ENCODE measurements at places on chromosomes 3 and 15. TPM values are rescaled to one million over a fixed set of nuclear protein-coding genes. Genes with fewer than 3 reads are reported as not detected.

DNA sequence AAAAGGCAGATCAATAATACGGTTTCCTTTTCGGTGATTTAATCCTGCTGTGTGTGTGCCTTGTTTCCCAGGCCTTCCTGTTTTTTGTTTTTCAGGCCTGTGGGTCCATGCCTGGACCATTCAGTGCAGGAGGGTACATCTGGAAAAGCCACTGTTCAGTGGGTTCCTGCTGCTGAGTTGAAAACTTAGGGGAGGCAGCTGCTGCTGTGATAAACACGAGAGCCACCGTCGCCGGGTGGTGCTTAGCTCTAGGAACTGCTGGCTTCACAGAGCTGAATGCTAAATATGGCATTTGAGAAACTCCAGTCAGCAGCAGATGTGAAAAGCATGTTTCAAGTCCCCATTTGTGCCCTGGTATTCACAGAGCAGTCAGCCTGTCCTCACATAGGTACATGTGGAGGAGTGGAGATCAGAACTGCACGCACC lies 44.0 kb downstream of the SYNM start:
- H3K36me3 ChIP-seq, result no peaks in the 10 kb centered on the region
- H3K4me3 ChIP-seq, result no peak overlapping the region
- peak overlapping the region; percentile 39 for H3K27ac ChIP-seq
- H3K4me1 ChIP-seq, result peaks cover 1% of the 10 kb centered on the region
- DNase-seq, result no peak
- H3K27me3 ChIP-seq, result no peaks in the 10 kb centered on the region

- no peaks in the 10 kb centered on the region for H3K36me3 ChIP-seq
- no peaks in the 10 kb centered on the region for H3K4me1 ChIP-seq
- no peaks in the 10 kb centered on the region for H3K27me3 ChIP-seq
- H3K27ac ChIP-seq, result no peak overlapping the region
- DNase-seq, result no peak
These were observed 219.6 kb downstream of the THSD4 start for GRCh38 chr15:71334873-71335272.

Gene CTXN2
- not detected for total RNA-seq

- no peak overlapping the region for H3K4me3 ChIP-seq
- no peaks in the 10 kb centered on the region for H3K36me3 ChIP-seq
- no peaks in the 10 kb centered on the region for H3K27me3 ChIP-seq
- no peaks in the 10 kb centered on the region for H3K4me1 ChIP-seq
- H3K27ac ChIP-seq, result no peak overlapping the region
These were observed 90.1 kb downstream of the NEK10 start for GRCh38 chr3:27279123-27279522.

DNA sequence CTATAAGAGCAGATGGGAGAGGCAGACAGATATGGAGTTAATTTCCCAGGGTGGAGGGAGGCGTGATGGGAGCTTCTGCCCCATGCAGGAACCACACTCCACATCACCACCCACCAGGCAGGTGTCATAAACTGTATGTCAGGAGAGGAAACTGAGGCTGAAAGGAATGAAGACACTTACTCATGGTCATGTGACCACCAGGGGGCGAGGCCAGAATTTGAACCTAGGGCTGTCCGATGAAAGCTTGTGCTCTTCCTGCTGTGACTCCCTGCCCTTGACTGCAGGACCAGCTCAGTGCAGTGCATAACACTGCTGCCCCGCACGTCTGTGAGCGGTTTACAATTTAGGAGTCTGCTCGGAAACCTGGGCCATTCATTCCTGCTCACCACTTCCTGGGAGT lies 28.8 kb downstream of the NUP210 start:
- no peaks in the 10 kb centered on the region for H3K36me3 ChIP-seq
- no peak for DNase-seq
- no peak overlapping the region for H3K27ac ChIP-seq
- H3K4me3 ChIP-seq, result no peak overlapping the region
- H3K27me3 ChIP-seq, result no peaks in the 10 kb centered on the region
- no peaks in the 10 kb centered on the region for H3K4me1 ChIP-seq

Gene CHRM5
- not detected for total RNA-seq

Gene LRTM1
- 2.0 TPM for total RNA-seq

- no peak overlapping the region for H3K4me3 ChIP-seq
- DNase-seq, result no peak
- H3K27ac ChIP-seq, result no peak overlapping the region
These were observed 7.0 kb downstream of the OR5K4 start for GRCh38 chr3:98360681-98361080.

- H3K4me3 ChIP-seq, result no peak overlapping the region
- no peaks in the 10 kb centered on the region for H3K36me3 ChIP-seq
- no peaks in the 10 kb centered on the region for H3K27me3 ChIP-seq
- no peaks in the 10 kb centered on the region for H3K4me1 ChIP-seq
- no peak overlapping the region for H3K27ac ChIP-seq
These were observed 25.5 kb upstream of the ZNF710 start for GRCh38 chr15:89975482-89976245.

- no peaks in the 10 kb centered on the region for H3K27me3 ChIP-seq
- H3K36me3 ChIP-seq, result no peaks in the 10 kb centered on the region
- no peak for DNase-seq
These were observed 25.0 kb upstream of the TEX264 start for GRCh38 chr3:51646091-51646490.

Gene MTFMT
- total RNA-seq, result 37.9 TPM

DNA sequence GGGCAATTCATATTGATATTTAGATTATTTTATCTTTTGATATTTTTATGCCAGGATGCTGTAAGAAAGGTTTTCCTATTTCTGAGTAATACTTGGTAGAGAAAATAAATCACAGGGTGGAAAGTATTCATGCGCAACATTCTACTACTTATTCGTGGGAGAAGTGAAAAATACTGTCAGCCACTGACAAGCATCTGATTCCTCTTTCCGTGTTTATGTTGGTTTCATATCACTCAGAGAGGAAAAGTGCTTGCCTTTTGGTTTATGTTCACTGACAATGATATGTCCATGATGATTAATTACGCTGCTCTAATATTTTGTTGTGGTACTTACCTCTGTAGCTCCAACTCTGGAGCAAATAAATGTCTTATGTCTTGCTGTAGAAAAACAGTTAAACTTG lies 429.4 kb downstream of the EDEM1 start:
- no peak for DNase-seq
- H3K27me3 ChIP-seq, result no peaks in the 10 kb centered on the region
- H3K27ac ChIP-seq, result no peak overlapping the region
- H3K36me3 ChIP-seq, result no peaks in the 10 kb centered on the region

Gene TFRC
- total RNA-seq, result 33.8 TPM

GRCh38 chr3:192024751-192025150 lies 563.8 kb downstream of the PYDC2 start:
- H3K27ac ChIP-seq, result no peak overlapping the region
- no peak for DNase-seq
- no peaks in the 10 kb centered on the region for H3K36me3 ChIP-seq
- H3K4me3 ChIP-seq, result no peak overlapping the region
- no peaks in the 10 kb centered on the region for H3K4me1 ChIP-seq

DNA sequence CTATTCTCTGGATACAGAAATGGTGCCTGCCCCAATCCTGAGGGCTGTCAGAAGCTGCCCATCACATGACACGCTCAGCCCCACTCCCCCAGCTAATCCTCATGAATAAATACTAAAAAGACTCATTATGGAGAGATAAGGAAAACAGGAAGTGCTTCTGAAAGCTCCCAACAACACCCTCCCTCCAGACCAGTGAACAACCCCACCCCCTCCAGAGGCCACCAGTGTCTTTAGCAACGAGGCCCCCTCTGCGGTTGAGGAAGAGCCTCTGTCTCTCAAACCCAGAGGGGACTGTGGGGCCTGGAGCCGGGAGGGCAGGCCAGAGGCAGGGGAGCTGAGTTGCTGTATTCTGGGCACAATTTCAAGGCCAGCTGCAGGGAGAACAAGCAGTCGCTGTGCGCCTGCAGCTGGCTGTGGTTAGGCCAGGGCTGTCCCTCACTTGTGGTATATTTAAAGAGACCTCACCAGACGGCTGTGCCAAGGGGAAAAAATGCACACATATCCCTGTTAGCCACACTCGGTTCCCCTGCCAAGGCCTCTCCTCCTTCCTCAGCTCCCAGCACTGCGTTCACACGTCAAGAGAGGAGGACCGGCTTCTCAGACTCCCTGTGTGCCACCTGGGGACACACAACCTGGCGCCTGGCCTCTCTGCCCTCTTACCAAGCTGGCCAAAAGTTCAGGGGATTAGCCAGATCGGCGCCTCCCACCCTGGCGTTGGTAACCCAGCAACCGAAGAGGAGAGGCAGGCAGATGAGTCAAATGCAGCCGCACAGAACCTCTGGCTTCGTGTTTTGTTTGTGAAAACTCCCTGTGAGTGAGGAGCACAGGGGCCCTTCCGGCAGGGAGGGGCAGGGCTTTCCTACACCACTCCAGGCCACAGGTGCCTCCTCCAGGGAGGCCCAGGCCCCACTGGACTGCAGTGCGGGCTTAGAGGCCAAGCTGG lies 101.2 kb upstream of the ETV5 start:
- peak; percentile 30 for DNase-seq
- no peaks in the 10 kb centered on the region for H3K36me3 ChIP-seq
- no peaks in the 10 kb centered on the region for H3K4me1 ChIP-seq
- H3K27me3 ChIP-seq, result no peaks in the 10 kb centered on the region
- H3K4me3 ChIP-seq, result no peak overlapping the region
- H3K27ac ChIP-seq, result peak overlapping the region; percentile 26

DNA sequence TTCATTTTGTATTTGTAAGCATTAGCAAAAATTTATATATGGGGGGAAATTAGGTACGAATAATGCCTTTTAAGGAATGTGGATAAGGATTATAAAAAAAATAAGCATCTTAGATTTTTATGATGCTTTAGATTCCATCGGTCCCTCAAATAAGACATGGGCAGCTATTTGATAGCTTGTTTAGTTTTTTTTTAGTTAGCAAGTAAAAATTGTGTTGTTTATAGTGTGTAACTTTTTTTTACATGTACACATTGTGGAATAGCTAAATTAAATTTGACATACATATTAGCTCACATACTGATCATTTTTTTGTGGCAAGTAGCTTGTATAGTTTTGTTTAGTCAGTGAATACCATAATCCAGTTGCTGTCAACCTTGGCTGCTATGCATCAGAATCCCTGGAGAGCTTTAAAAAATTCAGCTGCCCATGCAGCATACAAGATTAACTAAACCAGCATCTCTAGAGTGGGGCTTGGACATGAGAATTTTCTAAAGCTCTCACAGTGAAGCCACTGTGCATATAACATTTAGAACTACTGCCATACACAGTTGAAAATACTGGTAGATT lies 53.9 kb downstream of the TMOD3 start:
- no peak for DNase-seq
- no peaks in the 10 kb centered on the region for H3K36me3 ChIP-seq
- H3K4me3 ChIP-seq, result no peak overlapping the region
- no peaks in the 10 kb centered on the region for H3K27me3 ChIP-seq

Gene SEMA3B
- 32.0 TPM for total RNA-seq

Gene TUBGCP5
- total RNA-seq, result 25.0 TPM

DNA sequence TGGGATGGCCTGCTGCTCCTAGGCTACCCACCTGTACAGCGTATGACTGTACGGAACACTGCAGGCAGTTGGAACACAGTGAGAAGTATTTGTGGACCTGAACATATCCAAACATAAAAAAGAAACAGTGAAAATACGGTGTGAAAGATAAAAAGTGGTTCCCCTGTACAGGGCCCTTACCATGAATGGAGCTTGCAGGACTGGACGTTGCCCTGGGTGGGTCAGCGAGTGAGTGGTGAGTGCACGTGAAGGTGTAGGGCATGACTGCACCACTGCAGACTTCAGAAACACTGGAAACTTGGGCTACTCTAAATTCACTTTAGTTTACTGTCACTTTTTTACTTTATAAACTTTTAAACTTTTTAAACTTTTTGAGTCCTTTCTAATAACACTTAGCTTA lies 71.2 kb upstream of the SLC6A6 start:
- H3K4me3 ChIP-seq, result no peak overlapping the region
- H3K36me3 ChIP-seq, result no peaks in the 10 kb centered on the region
- H3K27ac ChIP-seq, result no peak overlapping the region
- H3K4me1 ChIP-seq, result no peaks in the 10 kb centered on the region
- H3K27me3 ChIP-seq, result no peaks in the 10 kb centered on the region
- DNase-seq, result no peak

DNA sequence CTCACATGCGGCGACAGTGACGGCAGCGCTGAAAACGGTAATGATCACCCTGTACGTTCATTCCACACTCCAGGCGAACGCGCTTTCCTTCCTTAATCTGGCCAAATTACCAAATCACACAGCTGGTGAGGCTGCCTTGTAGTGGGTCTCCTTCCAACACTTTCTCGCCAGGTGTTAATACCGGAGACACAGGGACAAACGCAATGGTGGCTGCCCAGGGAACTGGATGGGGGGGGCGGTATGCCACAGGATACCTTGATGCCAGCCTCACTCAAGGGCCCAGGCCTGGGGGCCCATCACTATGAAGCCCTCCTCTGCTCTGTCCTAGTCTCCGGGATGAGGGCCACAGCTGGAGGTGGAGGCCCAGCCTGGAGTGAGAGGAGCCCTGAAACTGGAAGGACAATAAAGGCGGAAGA lies 1.4 kb upstream of the CAMK2N2 start:
- peaks cover 4% of the 10 kb centered on the region for H3K27me3 ChIP-seq
- H3K27ac ChIP-seq, result no peak overlapping the region
- DNase-seq, result no peak
- no peak overlapping the region for H3K4me3 ChIP-seq
- H3K36me3 ChIP-seq, result no peaks in the 10 kb centered on the region
- H3K4me1 ChIP-seq, result peaks cover 4% of the 10 kb centered on the region

Gene ZIC4
- total RNA-seq, result not detected

DNA sequence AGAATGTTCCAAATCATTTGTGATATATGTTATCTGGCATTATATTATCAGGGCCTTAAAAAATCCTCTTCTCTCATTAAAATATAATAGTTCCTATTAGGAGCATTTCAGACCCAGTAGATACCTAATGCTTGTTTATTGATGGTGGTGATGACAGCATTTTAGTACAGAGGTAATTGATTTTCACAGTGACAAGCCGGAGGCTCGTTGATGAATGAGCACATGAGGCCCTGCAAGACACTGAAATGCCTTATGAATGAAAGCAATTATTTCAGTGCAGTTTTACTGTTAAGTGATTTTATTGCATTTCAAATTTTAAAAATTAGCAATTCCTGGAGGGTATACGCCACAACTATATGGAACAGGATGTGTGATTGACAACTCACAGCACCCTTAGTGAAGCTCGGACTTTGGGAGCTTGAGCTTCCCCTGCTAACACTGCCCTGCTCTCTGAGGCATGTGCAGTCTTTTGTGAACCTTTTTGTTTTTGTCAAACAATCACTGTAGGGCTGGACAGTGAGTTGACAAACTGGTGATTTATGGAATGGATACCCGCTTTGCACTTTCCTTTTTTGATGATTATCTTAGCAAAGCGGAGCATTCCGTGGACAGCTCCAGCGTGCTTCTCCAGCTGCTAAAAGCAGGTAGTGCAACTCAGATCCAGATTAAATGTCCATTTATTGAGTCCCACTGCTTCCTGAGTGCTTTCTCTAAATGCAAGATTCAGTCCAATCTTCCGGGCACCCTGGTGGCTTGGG lies 187.0 kb upstream of the ATP10A start:
- no peak for DNase-seq
- H3K27ac ChIP-seq, result no peak overlapping the region
- H3K27me3 ChIP-seq, result no peaks in the 10 kb centered on the region
- no peaks in the 10 kb centered on the region for H3K36me3 ChIP-seq
- no peaks in the 10 kb centered on the region for H3K4me1 ChIP-seq

- H3K4me3 ChIP-seq, result no peak overlapping the region
- H3K27ac ChIP-seq, result no peak overlapping the region
These were observed 12.4 kb downstream of the NMD3 start for GRCh38 chr3:161233557-161233956.

Measured in prostate gland (tissue), 2 donors.